CD4-positive, alpha-beta T cell treated with Interleukin-17A for 1 hour (primary cell): ENCODE measurements at places on chromosomes 12 and 14.
A peak's percentile ranks its signal among the peaks of the same experiment; 100 is the strongest.

- DNase-seq: no peak
These were observed 43.5 kb upstream of the KCNA5 start for GRCh38 chr12:5000204-5000603.

- DNase-seq: no peak
These were observed 129.1 kb downstream of the PTPRB start for GRCh38 chr12:70508178-70508577.

DNA sequence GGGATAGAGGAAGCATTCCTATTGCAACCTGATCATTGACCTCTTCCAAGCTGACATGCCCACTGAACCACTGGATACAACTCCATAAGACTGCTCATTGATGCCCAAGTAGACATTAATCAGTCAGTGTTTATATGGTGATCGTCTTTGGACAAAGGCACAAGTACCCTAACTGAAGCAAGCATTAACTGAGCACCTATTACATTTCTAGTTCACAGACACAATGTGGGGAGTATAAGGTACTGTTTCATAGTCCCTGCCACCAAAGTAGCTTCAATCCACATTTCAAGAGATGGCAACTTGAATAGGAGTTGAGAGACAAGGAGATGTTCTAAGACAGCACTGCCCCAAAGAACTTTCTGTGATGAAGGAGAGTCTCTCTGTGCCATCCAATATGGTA, 10.9 kb upstream of the COL2A1 start:
- DNase-seq: no peak

DNA sequence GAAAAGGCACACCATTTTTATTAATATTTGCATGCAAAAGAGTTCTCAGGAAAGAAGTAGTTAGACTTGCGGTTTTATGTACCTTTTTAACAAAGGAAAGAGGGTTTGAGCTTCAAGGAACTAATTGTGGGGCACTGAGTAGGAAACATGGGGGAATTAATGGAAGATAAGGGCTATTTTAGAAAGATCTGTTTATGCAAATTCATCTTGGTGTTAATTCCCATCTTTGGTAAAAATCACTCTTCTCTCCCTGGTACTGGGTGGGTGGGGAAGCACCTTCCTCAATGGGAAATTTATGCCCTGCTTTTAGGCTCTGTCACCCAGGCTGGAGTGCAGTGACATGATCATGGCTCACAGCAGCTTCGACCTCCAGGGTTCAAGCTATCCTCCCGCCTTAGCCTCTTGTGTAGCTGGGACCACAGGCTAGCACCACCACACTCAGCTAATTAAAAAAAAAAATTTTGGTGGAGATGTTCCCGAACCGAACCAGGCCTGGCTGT, 30.1 kb upstream of the RESF1 start:
- peak; percentile 14 for DNase-seq

DNA sequence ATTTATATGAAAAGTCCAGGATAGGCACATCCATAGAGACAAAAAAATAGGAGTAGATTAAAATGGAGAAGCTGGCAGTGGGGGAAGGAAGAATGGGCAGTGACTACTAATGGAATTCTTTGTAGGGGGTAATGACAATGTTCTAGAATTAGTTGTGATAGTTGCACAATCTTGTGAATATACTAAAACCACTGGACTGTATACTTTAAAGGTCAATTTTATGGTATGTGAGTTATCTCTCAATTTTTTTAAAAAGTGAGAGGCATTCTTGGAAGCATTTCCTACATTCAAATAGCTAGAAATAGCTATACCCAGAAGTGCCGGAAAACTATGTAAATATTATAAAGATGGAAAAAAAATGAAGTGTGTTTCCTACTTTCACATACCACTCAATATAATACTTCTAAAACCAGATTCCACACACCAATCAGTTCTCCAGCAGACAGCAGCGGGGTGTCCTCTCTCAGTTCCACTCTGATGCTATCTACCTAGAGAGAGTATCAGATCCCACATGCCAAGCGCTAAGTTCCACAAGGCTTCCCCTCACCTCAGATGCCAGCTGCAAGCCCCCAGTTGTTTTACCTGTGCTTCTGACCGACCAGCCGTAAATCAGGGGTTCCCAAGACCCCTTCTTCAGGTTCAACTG, 41.7 kb upstream of the NID2 start:
- DNase-seq: no peak

- no peak for DNase-seq
These were observed 28.5 kb upstream of the GCH1 start for GRCh38 chr14:54931101-54931500.

GRCh38 chr12:52044292-52044983, 6.8 kb upstream of the NR4A1 start:
- DNase-seq: no peak

GRCh38 chr12:49626836-49627235, 3.5 kb downstream of the PRPF40B start:
- no peak for DNase-seq

- DNase-seq: no peak
These were observed 22.4 kb downstream of the XRCC3 start for GRCh38 chr14:103692871-103693270.

- DNase-seq: no peak
These were observed 240.2 kb upstream of the CLEC14A start for GRCh38 chr14:38496092-38496491.

DNA sequence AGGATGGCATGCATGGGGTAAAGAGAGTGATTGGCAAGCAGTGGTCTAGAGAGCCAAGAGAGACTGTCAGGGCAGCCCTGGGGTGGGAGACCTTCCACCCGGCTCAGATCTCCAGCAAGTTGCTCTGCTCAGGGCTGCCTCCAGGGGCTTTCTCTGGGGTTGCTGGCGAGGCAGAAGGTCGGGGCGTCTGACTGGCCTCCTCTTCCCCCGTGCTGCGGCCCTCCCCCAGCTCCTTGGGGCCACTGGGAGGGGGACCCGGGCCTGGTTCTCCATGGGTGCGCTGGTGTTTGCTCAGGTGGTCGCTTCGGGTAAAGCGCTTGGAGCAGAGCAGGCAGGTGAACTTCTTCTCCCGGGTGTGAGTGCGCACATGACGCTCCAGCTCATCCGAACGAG, 6.6 kb upstream of the AAAS start:
- DNase-seq: no peak

DNA sequence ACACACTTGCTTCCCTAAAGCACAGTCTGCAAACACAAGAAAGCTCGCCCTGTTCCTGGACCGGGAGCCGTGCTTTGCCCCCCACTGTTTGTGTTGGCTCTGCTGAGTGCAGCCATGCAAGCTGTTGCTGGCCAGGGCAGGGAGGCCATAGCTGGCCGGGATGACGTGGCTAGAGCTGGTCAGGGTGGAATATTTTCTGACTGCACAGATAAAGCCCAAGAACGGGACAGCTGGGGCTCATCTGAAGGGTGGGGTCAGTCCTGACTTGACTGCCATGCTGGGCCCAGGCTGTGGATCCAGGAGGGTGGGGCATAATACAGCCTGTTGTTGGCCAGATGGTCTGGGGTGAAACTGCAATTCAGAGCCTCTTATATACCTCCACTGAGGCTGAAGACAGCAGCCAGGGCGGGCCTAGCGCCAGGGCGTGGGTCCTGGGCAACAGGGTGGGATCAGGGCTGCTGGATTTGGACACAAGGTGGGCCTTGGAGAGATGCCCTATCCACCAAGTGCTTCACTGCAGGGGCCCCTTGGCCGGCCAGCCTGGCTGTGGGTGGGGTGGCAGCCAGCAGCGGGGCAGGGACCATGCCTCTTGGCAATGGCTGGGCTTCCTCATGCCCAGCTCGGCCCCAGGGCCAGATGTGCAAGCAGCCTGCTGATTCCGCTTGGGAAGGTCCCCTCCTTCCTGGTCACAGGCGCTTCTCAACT, 14.8 kb downstream of the KMT5A start:
- no peak for DNase-seq

- DNase-seq: no peak
These were observed 5.5 kb upstream of the GABARAPL1 start for GRCh38 chr12:10207136-10207535.

GRCh38 chr14:90434370-90435020, 37.7 kb downstream of the CALM1 start:
- no peak for DNase-seq

GRCh38 chr12:106084014-106084671, 54.6 kb downstream of the NUAK1 start:
- DNase-seq: no peak

DNA sequence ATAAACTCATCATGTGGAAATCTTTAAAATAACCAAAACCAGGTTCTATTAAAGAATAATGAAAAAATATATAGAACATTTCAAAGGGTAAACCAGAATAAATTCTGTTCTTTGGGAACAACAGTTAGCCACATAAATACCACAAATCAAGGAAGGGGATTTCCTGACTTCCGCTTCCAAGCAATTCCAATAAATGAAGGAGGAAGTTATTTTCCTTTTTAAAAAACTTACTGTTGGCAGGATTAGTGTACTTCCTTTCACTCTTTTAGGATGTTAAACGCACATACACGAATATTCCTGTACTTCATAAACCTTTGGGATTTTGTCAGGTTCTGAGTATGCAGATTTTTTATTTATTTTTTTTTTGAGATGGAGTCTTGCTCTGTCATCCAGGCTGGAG, 13.7 kb upstream of the LIMA1 start:
- DNase-seq: no peak

GRCh38 chr12:74647256-74647655, 109.6 kb downstream of the ATXN7L3B start:
- DNase-seq: no peak

DNA sequence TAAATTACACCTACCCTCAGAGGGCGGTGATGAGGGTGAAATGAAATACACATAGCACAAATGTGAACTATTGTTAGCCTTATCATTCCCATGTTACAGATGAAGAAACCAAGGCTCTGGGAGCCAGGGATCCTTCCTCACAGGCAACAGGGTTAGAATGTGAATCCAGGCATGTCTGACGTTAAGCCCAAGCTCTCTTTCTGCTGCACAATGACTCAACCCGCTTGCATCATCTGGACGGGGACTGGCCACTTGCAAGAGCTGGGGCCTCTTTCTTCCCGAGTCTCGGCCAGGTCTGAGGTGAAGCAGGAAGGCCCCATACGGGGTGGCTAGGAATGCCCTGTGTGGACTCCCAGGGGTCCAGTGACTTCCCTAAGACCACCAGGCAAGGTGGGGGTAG, 105.2 kb downstream of the RBM19 start:
- no peak for DNase-seq

- no peak for DNase-seq
These were observed 315 bp downstream of the ABCD2 start for GRCh38 chr12:39619316-39619659.

GRCh38 chr12:62930546-62931425, 4.2 kb downstream of the PPM1H start:
- DNase-seq: no peak

GRCh38 chr12:67270622-67271021, 1.5 kb downstream of the CAND1 start:
- no peak for DNase-seq

DNA sequence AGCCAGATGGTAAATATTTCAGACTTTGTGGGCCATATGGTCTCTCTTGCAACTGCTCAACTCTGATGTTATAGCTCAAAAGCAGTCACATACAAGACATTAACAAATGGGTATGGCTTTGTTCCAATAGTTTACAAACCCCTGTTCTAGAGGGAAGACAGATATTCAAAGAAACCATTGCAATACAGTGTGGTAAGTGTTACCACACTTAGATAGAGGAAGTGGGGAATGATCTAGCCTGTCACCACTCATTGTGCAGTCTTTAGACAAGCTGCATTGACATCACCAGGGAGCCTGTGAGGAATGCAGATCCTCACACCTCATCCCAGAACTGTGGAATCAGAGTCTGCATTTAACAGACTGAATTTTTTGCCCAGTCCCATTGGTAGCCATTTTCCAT, 80.0 kb upstream of the RGS6 start:
- DNase-seq: no peak

GRCh38 chr12:95789126-95790032, 1.2 kb downstream of the NTN4 start:
- DNase-seq: no peak

GRCh38 chr14:44300916-44301315, 206.2 kb downstream of the FSCB start:
- no peak for DNase-seq

GRCh38 chr14:23095196-23096108, at the start of gene C14orf119:
C14orf119 (plus strand) TSS chr14:23095505; CDS start chr14:23097659, 2,154 bp downstream.
- DNase-seq: peak; percentile 100

DNA sequence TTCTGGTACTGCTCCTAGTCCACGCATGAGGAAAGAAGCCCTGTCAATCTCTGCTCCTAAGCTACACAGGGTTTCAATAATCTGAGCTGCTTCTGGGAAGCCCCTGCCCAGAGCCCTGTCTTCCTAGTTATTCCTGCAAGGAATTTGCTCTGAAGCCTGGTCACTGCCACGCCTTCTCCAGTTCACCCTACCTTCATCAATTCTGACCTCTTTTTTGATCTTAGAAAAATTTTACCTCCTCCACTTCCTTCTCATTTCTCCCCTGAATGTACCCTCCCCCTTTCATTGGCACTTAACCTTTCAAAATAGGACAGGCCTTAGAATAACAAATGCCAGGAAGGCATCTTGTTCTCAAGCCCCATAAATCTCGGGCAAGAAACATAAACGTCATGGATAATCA, 14.9 kb upstream of the LRRK2 start:
- DNase-seq: no peak

GRCh38 chr12:104994336-104994735, 8.2 kb downstream of the NOPCHAP1 start:
- DNase-seq: no peak

GRCh38 chr14:102356280-102356679, 6.4 kb downstream of the CINP start:
- DNase-seq: no peak

DNA sequence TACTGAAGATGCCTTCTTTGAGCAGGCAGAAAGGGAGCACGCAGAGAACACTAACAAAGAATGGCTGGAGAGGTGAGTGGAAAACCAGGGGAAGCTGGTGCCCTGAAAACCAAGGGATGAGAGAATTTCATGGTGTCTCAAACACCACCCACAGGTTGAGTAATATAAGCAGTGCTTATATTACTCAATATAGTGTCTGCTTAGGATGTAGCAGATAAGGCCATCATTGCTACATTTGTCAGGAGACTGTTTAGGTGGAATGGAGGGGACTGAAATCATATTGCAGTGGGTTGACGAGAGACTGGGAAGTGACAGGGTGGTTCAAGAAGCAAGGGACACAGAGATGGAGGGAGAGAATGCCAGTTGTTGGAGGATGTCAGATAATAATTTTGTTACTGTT, 20.6 kb downstream of the PKP2 start:
- DNase-seq: no peak

GRCh38 chr12:105036937-105037649, 47.2 kb downstream of the ALDH1L2 start:
- DNase-seq: peak; percentile 23

DNA sequence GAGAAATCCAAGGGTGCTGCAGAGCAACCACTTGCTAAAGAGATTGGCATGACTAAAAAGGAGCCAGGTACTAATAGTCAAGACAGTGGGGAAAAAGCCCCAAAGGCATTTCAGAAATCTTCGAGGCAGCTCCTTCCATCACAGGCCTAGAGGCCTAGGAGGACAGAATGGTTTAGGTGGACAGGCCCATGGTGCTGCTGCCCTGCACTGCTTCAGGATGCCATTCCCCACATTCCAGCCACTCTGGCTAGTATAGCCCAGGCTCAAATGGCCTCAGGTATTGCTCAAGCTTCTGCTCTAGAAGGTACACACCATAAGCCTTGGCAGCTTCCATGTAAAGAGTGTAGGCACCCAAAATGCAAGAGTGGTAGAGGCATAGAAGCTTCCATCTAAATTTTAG, 92.9 kb downstream of the RPAP3 start:
- no peak for DNase-seq
